ENCODE measurements at places on chromosomes 2 and 18.

DNA sequence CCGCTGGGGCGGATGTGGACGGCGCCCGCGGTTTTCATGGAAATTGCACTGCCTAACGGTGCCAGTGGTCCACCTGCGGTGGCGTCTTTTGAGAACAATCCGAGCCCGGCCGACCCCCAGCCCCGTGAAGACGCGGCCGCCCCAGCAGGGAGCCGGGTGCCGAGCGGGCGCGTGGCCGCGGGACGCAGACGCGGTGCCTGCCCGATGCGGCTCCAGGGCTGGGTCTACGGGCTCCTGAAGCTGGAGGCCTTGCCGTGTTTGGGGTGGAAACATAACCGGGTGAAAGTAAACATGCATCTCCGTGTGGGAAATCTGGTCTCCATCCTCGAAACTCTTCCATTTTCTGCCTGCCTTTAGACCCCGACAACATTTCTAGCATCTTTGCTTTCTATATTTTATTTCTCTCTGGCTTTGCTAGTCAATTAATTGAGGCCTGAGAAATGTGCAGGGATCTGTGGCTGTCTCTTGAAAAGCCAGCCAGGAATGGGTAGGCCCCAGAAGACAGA, 572 bp downstream of the INPP4A start:
- peak; percentile 13 for DNase-seq

DNA sequence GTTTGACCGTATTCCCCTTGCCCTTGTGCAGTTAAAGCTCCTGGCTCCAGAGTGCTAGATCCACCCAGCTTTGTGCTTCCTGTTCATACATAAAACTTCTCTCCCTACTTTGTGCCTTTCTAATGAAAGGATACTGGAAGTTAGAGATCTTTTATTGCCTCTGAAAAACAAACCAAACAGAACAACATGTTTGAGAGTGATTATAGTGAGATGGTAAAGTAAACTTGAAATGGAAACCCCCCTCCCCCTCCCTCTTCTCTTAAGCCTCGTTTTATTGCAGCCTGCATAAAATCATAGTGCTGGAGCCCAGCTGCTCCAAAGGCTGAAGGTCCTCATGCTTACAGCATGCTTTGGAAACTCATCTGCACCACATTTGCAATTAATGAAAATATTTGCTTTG, 125.1 kb downstream of the TANC1 start:
- peak; percentile 62 for DNase-seq

DNA sequence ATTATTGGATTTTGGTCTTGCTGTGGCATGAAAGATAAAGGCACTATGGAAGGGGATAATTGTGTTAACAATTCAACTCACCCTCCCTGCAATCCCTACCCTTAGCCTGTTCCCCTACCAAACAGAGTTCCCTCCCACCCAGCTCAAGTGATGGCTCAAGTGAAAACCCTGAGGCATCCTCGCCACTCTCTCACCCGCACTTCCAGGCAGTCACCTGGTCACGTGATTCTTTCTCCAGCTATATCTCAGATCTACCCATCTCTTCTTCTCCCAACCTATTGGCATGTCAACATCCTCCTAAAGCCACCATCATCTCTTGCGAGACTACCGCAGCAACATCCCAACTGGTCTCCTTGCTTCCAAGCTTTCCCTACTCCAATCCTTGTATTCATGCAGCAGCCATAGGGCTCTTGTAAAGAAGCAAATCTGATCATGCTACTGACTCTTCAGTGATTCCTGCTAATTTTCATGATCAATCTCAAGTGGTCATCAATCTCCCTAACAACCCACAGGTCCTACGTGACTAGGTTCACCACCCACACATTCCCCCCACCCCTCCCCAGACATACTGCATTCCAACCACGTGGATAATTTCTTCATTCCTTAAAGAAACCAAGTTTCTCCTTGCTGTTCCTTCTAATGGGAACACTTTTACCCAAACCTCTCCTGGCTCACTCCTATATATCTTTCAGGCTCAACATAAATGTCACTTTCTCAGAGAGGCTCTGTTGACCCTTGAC, 66.7 kb downstream of the MBD2 start:
- DNase-seq = no peak

GRCh38 chr2:8036366-8036765, 645.5 kb upstream of the ID2 start:
- no peak for DNase-seq

DNA sequence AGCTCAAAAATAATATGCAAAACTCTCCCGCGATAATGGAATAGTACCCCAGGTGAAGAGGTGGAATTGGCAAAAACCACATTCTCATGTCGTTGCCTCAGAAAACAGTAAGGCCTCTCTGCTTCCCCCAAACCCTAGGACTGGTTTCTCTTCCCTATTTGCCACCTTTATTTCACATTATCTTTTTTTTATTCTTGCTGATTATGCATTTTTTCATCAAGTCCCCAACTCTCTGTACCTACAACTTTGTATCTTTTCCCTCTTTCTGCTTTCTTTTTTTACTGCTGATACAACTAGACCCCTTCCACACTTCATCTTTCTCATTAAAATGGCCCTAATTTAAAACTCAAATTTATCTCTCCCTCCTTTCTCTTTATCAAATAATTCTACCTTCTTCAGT, 1472.2 kb downstream of the SUCLG1 start:
- DNase-seq = no peak

- DNase-seq = no peak
Measured at GRCh38 chr2:16240402-16240801, 300.1 kb downstream of the MYCN start.

- DNase-seq = no peak
Measured at GRCh38 chr2:47900857-47901256, 5.4 kb downstream of the FBXO11 start.

GRCh38 chr2:109720380-109721106, 73.6 kb upstream of the RGPD5 start:
- no peak for DNase-seq

DNA sequence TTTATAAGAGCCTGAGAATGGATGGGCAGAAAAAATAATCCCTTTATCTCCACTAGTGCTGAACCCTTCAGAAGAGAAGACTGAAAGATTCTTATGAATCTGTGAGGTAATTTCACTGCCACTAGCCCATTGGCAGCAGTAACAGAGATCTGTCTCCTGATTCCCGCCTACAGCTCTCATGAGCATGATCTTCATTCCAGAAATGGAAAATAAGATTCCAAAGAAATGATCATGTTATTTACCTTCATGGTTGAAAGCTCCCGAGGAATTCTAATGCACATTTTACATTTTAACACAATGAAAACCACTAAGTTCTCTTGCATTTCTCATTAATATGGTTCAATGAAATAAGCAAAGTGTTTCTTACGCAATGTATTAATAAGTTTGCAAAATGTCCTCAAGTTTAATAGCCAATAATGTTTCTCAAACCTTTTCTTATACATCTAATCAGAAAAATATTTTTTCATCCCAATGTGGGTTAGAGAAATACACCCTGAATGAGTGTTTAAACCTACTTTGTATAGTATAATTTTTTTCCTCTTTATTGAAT, 905.6 kb downstream of the TMEM182 start:
- no peak for DNase-seq

DNA sequence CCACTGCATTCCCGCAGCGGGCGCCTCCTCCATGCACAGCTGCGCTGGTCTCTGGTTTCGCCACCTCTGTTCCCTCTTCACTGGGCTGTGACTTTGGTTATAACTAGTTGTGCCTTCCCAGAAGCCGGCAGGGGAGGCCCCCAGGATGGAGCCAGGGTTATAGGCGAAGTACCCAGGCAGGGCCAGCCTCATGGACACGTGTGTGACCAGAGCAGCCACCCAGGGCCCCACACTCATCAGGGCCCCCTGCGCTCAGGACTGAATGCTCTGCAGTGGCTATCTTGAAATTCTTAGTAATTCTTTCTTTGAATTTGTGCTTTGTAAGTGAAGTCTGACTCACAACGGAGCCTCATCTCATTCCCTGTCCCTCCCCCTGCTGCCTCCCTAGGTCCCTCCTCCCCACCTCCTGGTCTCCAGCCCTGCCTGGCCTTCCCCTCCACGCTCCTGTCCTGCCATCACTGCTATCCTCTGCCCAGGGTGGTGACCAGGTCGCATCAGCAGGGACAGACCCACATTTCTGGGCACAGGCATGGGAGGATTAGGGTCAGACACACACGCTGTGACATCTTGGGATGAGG, 38.1 kb upstream of the LBH start:
- DNase-seq = no peak

GRCh38 chr2:43636621-43637020, 439 bp upstream of the PLEKHH2 start:
- DNase-seq = no peak

DNA sequence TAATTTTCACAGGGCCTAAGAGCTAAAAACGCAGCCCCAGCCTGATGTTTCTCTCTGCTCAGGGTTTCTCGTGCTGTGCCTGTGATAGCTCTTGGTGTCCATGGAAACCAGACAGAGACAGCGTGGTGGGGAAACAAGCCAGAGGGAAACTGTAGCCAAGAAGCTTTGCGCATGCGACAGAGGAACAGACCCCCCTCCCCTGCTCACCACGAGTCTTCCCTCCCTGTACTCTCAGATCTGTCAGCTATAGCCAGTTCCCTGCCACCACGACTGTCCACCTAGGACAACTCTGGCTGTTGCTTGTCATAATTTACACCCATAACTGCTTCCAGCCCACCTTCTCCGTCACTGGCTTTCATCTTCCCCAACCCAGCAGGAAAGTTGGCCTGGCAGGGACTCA, 13.2 kb upstream of the DNAJC27 start:
- DNase-seq = no peak

DNA sequence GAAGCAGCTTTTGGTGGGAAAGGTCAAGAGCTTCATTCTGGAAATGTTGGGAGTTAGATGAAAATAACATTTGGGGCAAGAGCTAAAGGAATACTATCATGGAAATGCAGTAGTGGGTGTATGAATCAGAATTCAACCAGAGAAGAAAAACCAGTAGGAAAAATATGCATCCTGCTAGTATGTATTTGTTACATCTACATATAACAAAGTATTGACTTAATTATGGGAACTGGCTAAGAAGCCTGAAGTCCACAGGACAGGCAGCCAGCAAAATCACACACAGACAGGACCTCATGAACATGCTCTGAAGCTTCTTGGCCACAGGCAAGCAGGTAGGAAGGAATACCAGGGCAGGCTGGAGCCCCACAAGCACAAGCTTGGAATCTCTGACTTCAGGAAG, 185.8 kb downstream of the FBXO15 start:
- DNase-seq = no peak

GRCh38 chr2:25349397-25349796, 7.7 kb upstream of the DNMT3A start:
- DNase-seq = peak; percentile 70

GRCh38 chr2:121888189-121888557, 132.7 kb downstream of the TSN start:
- no peak for DNase-seq

GRCh38 chr2:39567507-39567906, 98.2 kb upstream of the TMEM178A start:
- peak; percentile 55 for DNase-seq
